ENCODE measurements at places on chromosomes 1 and 21.
A peak's percentile ranks its signal among the peaks of the same experiment; 100 is the strongest.

- no peak for DNase-seq
Observed at GRCh38 chr1:184114818-184115398, 63.4 kb downstream of the TSEN15 start.

DNA sequence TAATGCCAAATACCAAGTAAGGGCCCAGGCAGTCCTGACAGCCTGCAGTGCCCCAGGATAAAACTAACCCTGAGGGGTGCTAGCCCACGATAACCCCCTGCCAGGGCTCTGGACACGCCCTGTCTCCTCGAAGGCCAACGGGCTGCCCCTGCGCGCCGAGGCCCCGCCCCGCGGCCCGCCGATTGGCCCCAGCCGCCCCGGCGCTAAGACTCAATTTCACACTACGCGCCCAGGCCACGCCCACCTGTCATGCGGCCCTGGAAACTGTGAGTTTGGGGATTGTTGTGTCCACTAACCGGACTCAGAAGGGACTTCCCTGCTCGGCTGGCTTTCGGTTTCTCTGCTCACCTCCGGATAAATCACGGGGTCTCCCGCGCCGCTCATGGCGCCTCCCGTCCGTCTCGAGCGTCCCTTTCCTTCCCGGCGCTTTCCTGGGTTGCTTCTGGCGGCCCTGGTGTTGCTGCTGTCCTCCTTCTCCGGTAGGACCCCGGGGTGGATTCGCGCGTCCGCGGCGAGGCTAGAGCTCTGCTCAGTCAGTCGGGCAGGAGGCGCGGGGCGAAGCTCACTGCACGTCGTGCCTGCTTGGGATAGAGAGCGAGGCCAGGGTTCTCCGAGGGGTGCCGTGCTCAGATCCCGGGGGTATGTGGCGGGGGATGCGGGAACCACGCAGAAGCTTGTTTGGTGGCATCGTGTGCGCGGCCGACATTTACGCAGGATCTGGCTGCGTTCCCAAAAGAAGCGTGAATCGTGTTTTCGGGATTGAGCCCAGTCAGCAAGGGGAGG is at the start of gene CR1L:
CR1L (plus strand) TSS at position 282 of the 783 bp plus-strand sequence; CDS start at position 383, 101 bp downstream.
- peak; percentile 85 for DNase-seq

DNA sequence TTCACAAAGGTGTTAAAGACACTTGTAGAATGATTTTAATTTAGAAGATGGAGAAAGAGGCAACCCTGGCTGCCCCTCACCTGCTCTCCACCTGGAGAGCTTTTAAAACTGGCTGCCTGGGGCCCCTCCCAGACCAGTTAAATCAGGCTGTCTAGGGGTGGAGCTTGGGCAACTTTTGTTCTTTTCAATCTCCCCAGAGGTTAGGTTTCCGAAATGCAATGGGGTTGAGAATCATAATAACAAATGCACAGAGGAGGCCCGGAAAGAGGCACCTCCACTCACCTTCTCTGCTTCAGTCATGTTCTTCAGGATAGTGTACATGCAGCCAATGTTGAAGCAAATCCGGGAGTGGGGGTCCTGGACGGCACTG is 400 bp downstream of the NCF2 start:
- DNase-seq = no peak

GRCh38 chr1:226532553-226532952 is 16.0 kb upstream of the STUM start:
- no peak for DNase-seq
